ENCODE measurements at places on chromosomes 3 and 15.
A peak's percentile ranks its signal among the peaks of the same experiment; 100 is the strongest.

DNA sequence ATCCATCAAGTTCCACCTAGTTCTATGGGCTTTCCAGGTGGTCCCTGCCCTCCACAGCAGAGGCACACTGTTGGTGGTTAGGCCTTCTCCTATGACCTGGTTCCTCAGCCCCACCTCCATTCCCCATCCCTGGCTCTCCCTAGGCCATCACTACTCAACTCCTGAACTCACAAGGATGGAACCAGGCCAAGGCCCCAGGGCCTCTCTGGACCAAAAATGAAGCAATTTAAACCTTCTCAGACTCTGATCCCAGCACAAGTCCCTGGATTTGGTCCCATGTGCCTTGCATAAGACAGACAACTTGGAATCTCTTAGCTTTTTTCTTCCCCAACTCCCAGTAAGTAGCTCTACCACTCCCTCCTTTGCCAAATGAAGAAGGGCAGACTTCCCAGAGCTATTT lies 14.4 kb upstream of the ACAN start:
- no peak for DNase-seq

GRCh38 chr3:56826831-56827722 lies 25.3 kb upstream of the ARHGEF3 start:
- DNase-seq = peak; percentile 83

DNA sequence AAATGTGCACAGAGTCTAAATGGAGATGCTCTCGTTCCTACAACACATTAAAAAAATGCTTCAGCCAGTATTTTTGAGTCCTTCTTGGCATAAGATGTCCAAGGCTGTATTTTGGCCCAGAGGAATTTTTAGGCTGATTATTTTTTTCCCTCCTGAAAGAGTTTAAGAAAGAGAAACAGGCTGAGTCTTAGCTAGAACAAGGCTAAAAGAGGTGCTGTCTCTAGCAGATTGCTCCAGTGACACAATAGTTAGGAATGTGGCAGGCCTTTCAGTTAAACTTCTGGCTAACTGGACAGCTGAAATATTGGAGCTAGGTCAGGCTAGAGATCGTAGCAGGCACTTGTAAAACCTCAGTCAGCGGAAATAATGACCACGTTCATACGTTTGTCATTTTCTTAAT lies 271.4 kb upstream of the RARB start:
- DNase-seq = no peak

DNA sequence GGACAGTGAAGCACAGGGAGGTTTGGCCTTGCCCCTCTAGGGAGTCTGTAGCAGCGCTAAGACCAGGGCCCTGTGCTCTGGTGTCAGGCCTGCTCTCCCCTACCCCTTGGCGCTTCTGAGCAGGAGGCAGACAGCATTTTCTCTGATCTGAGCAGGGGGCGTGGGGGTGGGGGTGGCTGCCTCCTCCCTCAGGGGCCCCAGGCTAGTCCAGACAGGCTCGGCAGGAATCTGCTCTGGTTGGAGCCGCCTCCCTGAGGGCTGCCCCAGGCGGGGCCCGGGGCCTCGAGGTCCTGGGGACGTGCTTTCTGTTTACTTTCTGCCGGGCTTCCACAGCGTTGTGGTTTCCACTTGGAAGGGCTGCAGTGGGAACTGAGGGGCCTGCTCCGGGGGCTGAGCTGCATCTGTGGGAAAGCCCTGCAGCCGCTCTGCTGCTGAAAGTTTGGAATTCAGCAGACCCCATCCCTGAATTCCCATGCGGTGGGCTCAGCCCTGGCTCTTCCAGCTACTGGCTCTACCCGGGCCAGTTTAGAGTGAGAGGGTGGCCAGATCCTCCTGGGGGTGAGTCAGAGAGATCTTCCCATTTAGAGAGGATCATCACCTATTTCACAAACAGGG lies 105.4 kb downstream of the LINGO1 start:
- no peak for DNase-seq

DNA sequence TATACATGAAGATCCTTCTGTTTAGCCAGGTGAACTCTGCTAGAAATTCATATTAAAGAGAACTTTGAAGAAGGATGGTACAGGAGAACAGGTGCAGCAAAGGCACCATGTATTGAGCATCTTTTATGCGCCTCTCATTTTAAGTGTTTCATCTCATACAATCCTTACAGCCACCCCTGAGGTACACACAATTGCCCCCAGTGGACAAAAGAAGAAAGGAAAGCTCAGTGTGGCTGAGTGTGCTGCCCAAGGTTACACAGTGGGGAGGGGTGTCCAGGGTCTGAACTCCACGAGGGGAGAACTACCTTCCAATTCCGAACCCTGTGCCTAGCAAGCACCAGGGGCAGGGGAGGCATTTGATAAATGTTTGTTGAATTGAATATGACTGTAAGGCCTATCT lies 98.6 kb downstream of the MECOM start:
- DNase-seq = no peak

DNA sequence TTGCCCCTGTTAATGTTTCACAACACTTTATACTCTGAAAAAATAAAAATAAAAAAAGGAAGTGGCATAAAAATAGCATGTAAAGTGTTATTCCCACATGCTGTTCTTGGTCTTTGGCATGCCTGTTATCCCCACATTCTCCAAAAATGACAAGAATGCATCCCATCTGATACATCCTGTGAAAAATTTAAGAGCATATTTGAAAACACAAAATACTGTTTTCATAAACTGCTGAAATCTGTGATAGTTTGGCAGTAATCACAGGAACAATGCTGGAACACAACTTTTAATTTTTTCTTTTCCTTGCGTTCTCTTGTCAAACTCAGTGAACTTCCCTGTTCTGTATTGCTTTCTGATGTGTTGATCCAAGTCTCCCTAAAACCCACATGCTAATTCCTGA lies 288.8 kb downstream of the ROBO2 start:
- DNase-seq = no peak

DNA sequence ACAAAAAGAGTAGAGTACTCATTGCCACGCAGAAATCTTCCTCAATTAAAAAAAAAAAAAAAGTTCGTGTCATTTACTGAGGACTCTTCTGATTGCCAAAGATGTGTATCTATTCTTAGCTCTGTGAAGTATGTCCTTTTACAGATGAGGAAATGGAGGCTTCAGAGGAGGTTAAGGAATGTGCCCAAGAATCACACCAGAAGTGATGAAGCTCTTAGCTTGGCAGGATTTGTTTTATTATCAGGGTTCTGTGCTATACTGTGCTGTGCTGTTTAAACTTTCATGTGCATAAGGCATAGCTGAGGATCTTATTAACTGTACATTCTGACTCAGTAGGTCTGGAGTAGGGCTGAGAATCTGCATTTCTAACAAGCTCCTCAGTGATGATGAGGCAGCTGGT lies 665.2 kb upstream of the ADAMTS9 start:
- DNase-seq = no peak

DNA sequence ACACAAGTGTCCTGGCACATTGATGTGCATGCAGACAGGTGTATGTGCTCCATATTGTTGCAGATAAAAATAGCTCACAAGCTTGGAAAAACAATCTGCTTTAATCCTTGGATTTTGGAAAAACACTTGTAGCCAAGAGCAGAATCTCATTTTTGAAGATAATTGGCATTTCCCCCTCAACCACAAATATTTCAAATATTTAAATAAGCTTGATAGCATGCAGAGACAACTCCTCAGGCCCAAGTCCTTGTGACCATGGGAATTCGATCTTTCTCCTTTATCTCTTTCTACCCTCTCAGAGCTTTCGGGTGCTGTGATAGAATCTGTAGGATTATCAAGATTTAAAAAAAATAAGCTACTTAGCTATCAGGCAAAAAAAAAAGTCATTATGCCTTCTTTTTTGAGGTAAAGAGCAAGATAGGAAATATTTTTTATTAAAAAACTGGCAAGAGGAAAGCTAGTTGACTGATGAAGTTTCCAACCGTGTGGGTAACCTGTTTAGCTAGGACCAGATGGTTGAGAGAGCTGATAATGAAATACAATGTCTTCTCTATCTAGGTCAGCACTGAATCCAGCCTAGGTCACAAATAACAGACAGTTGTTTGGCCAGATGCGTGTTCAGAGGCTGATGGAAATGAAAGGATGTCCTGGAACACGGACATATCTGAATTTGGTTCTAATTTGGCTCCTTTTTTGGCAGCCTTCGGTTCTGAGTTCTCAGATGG lies 54.9 kb upstream of the SNRK start:
- DNase-seq = no peak

DNA sequence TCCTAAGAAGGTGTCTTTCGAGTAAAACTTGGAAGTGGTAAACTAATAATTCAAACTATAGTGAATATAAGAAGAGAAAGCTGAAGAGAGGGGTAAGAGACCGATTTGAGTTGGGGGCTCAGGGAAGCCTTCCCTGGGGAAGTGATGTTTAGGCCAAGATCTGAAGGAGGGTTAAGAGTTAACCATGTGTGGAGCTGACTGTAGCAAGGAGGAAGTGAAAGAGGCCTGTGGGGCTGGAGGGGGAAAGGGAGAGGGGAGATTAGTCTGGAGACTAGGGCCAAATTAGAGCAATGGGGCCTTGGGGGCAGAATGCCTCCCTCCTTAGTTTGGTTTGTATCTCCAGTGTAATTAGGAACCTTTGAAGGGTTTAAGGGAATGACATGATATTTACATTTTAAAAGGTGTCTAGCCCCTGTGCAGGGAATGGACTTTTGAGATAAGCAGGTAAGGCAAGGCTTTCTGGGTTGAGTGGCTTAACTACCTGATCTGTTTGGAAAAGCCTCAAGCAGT lies 2.2 kb downstream of the ZNF592 start:
- DNase-seq = peak; percentile 57

GRCh38 chr3:196554205-196554604 lies 14.1 kb downstream of the WDR53 start:
- peak; percentile 60 for DNase-seq

GRCh38 chr3:135989242-135989641 lies 23.7 kb downstream of the PPP2R3A start:
- no peak for DNase-seq

DNA sequence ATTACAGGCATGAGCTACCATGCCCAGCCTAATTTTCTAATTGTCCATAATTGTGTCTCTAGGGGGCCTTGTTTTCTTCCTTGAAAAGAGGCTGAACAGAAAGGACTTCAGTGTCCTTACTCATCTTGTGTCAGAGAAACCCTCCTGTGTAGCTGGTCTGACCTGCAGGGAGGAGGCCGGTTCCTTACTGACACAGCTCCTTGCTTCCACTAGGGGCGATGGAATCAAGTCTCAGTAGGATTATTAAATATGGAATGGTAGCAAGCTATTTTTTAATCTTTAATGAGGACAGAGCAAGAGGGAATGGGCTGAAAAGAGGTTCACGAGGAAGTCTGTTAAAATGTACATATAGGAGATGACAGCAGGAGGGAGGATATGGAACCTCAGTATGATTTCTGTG lies 8.6 kb downstream of the LPCAT4 start:
- DNase-seq = no peak

DNA sequence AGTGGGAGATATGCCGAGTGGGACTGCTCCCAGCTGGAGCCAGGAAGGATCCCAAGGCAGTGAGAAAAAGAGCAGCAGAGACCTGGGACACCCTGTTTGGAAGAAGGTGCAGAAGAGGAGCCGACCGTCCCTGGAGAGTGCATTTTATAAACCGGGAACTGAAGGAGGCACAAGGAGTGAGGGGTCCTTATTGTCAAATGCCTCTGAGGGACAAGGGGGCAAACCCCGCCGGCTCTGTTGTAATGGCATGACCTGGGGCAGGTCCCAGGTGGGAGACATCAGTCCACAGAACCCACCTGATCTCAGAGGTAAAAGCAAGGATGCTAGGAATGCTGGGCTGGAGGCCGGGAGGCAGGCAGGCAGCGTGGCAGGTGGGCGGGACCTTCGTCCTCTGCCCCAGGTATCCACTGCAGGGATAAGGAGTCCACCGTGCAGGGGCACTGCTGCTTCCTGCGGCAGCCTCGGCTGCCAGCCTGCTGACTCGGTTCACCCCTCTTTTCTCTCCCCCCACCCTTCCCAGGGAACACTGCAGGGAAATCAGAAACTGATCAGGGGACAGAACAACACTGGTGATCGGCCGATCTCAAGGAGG lies 26.9 kb downstream of the ADAMTS17 start:
- DNase-seq = no peak

GRCh38 chr3:38836561-38836960 lies 20.5 kb upstream of the SCN10A start:
- DNase-seq = no peak

- DNase-seq = peak; percentile 29
Measured at GRCh38 chr3:194849166-194849875, 163.6 kb downstream of the FAM43A start.

DNA sequence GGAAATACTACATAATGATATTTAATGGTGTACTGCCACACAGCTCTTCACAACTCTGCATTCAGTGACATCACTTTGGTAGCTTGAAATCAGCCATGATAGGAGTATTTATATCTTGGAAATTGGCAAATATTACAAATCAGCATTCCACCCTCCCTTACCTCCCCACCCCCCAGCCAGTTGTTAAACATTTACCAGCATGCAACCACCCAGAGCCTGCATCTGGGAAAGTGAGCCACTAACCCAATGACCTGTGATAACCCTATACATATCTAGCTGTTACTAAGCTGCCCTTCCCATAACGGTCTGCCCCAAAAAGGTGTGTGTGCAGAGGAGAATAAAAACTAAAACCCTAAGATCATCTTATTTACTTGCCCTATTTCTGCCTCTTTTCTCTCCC lies 44.6 kb upstream of the SATB1 start:
- DNase-seq = no peak

DNA sequence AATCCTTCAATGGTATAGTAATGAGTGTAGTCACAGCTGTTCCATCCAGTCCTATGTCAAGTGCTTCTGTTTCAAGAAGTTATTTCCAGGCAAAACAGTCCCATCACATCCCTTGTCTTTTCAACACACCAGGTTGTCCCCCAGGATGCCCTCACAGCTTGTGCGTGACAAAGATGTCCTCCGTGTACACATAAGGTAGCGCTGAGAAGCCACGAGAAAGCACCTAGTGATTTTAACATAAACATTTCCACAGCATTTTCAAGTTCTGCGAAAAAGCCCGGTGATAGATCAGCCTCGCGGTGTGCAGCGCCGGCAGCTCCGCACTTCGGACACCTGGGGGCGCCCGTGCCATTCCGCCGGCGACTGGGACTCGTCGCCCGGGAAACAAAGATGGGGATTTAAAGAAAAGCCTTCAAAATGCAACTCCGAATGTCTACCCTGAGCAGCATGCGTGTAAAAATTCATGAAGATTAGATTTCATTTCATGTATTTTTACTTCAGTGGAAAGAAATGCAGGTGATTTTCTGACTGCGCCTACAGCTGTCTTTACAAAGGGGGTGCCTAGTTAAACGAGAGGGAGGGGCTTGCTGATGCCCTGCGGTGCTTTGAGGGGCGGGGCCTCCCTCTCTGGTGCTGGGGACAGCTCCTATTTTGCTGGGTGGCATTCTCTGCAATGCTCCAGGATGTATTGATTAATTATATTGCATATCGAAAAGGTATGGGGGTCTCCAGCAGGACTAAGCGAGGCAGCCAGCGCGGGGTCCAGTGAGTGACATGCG lies 49.9 kb downstream of the KY start:
- DNase-seq = peak; percentile 68
